Astrocyte (in vitro differentiated cells and primary cell): ENCODE measurements at places on chromosomes 5 and 9. TPM values are rescaled to one million over a fixed set of nuclear protein-coding genes. Genes with fewer than 3 reads are reported as not detected.

DNA sequence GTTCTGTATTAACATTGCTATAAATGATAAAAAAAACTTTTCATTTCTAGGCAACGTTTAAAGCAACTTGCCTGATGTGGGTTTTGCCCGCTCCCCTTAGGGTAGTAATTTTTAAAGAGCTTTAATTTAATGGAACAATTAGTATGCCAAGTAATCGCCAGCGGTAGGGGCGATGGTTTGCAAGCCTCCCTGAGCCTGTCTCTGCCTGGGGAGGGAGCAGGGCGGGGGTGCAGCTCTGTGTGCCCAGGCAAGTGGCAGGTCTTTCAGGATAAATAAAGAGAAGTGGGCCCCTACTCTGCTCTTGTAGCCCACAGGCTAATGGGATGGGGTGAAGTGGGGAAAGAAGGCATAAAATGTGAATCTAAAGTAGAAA, 13.8 kb upstream of the TGFBI start:
- DNase-seq = no peak

DNA sequence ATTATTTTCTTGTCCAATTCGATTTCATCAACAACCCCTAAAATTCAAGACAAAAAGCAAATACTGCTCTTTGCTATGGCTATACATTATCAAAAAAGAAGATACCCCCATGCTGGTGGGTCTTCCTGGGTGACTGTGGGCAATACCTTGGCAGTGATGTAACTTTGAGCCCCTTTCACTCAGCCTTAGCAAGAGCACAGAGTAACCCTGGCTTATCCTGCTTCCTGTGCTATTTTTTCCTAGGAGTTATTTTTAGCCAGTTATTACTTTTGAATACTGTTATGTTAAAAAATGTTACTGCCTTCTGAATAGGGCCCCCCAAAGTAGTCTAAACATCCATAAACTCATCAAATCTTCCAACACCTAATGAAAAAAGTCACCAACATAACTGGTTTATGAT, 145.6 kb upstream of the TSLP start:
- no peak for DNase-seq

GRCh38 chr5:93219641-93220145, 361.3 kb downstream of the NR2F1-AS1 start:
- no peak for DNase-seq

DNA sequence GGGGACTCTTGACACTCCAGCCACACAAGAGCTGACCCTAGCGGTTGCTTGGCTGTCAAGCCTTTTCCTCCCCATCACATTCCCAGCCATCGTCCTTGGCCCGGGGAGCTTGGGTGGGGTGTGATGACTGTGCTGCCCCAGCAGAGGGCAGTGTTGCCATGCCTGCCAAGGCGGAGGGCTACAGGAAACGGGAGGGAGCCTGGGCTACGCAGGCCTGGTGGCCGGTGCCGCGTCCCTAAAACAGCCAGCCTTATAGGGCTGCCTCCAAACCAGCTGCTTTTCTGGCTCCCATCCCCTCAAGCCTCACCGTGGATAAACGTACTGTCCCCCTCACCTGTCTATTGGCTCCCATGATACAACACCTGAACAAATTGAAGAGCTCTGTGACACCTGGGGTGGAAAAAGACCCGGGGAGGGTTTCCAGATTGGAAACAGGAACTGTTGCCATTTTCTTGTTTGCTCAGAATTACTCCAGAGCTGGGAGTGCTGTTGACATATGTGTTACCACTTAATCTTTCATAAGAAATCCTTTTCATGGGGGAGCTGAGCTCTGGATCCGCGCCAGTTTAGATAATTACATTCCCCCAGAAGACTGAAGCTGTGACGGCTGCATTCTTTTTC, 72.8 kb upstream of the ASTN2 start:
- DNase-seq = peak; percentile 2

DNA sequence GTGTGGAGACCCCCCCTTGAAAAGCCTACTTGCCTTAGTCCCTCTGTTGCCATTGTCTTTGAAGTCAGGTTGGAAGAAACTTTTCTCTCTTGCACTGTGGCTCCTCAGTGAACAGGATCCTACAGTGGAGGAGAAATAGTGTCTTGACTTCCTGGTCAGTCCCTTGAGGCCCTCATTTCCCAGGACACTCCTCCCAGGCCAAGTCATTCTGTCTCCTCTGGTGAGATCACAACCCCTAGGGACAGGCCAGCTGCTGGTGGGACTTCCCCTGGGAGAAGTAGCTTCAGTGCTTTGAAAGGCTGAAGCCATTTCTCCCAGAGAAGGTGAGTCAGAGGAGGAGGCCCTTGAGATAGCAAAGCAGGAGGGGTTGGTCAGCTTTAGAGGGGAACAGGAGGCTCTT, 10.1 kb upstream of the GRIA1 start:
- no peak for DNase-seq

DNA sequence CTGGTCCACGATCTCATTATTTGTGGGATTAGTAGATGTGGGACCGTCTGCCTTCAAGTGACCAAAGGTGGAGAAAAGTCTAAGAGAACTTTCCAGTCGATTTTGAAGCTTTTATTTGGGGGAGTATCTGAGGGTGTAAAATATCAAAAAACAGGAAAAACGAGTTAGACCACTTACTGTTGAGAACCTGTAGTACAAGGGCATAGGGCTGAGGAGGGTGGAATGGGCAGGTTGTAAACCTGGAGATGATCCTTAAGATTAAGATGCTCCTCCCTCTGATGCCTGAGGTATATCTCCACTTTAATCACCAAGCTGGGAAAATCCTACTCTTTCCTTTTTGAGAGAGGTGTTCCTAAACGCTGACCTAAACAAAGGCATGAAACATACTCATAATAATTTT, 32.0 kb upstream of the GTF2H2C start:
- no peak for DNase-seq

Gene ZNF454
- not detected in 2 replicates for total RNA-seq

GRCh38 chr9:110180511-110181434, 27.2 kb downstream of the C9orf152 start:
- DNase-seq = peak; percentile 72

DNA sequence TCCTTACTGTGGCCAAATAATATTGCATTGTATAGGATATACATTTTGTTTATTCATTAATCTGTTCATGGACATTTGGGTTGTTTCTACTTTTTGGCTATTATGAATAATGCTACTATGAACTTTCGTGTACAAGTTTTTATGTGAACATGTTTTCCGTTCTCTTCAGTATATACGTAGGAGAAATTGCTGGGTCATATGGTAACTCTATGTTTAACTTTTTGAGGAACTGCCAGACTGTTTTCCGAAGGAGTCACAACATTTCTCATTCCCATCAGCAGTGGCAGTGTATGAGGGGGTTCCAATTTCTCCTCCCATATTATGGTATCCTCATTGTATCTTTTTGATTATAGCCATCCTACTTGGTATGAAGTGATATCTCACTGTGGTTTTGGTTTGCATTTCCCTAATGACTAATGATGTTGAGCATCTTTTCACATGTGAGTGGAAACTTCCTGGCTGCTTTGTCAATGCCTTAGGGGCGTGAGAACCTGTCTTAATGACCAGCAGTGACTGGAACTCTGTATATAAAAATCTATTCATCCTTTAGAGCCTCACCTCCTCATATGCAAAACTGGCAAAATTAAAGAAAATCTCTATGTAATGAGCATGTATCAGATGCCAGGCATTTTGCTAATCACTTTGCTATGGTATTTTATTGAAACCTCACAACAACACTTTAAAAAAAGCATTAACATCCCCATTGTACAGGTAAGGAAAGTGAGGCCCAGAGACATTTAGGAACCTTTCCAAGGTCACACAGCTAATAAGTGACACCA, 47.8 kb upstream of the TGFBR1 start:
- DNase-seq = peak; percentile 96

GRCh38 chr9:136098844-136099243, 3.8 kb upstream of the NACC2 start:
- DNase-seq = no peak

DNA sequence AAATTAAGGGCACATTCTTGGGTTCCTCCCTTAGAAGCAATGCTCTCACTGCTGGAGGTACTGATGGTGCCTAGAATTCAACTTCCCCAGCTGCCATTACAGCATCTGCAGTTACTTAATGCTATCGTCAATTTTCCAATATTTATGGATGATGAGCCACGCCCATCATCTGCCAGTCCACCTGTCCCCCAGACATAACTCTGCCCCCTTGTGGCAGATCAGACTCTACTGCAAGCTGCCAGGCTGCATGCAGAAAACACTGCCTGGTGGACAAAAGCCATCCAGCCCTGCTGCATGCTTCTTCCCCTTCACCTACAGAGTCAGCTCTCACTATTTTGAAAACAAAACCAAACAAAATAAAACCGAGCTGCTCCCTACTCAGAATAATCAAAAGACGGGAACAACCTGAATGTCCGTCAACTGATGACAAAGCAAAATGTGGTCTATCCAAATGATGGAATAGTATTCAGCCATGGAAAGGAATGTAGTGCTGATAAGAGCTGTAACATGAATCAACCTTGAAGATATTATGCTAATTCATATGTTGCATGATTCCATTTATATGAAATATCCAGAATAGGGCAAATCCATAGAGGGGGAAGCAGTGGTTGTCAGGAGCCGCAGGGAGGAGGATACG, 66.4 kb downstream of the RETREG1 start:
- DNase-seq = peak; percentile 24
